Breast epithelium (tissue), 4 donors: ENCODE measurements at places on chromosomes 6 and 20. TPM values are rescaled to one million over a fixed set of nuclear protein-coding genes. Genes with fewer than 3 reads are reported as not detected.
A peak's percentile ranks its signal among the peaks of the same experiment; 100 is the strongest.

HLA-DRA gene
- total RNA-seq, result 238 TPM

DNA sequence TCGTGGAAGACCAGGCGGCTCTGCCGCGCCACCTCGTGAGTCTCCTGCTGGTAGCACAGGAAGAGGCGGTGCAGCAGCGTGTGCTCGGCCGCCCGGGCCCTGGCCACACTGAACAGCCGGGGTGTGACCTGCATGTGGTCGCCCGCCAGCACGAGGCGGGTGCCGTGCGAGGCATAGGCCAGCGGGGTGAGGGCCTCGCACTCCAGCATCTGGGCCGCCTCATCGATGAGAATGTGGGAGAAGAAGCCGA lies 7.0 kb downstream of the HELZ2 start:
- no peak for DNase-seq

DNA sequence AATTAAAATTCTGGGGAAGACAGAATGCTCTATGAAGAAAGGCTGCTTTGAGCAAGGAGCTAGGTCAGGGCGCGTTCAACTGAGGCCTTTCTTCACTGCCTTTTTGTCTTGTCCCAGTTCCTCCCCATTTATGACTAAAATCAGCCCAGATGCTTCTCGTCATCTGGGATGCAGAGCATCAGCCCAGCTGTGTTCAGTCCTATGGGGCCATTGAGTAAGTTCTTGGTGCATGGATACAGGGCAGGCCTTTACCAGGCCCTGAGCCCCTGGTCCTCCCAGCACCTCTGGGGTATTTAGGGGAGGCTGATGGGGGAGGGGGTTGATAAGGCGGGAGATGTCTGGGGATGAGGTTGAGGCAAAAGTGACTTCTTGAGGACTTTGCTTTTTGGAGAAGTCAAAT lies 55.7 kb downstream of the PTPN1 start:
- DNase-seq, result no peak

ZSCAN26 gene
- total RNA-seq, result 31.1 TPM

DSTN gene
- total RNA-seq, result 384 TPM

GRCh38 chr6:94698773-94699172 lies 878.6 kb upstream of the MANEA start:
- DNase-seq, result no peak

DNA sequence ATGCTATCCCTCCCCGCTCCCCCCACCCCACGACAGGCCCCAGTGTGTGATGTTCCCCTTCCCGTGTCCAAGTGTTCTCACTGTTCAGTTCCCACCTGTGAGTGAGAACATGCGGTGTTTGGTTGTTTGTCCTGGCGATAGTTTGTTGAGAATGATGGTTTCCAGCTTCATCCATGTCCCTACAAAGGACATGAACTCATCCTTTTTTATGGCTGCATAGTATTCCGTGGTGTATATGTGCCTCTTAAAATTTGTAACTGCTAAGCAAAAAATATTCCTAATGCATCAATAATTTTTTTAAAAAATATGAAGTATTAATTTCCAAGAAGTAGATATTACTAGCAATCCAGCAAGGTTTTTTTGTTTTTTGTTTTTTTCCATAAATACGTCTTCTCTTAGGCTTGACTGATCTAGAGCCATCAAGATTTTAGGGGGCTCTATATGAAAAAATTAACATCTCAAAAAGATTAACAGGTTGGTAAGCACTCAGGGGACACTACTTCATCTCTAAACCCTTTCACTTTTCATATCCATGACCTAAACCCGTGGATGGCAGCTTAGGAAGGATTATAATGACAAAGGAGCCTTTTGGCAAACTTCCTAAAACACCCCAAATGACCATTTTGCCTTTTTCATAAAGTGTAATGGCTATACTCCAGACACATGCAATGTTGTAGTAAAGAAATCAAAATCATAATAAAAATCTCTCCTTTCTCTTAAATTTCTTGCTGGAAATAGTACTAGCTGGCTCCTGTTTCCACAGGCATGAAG lies 14.2 kb downstream of the MAP7 start:
- no peak for DNase-seq

DNA sequence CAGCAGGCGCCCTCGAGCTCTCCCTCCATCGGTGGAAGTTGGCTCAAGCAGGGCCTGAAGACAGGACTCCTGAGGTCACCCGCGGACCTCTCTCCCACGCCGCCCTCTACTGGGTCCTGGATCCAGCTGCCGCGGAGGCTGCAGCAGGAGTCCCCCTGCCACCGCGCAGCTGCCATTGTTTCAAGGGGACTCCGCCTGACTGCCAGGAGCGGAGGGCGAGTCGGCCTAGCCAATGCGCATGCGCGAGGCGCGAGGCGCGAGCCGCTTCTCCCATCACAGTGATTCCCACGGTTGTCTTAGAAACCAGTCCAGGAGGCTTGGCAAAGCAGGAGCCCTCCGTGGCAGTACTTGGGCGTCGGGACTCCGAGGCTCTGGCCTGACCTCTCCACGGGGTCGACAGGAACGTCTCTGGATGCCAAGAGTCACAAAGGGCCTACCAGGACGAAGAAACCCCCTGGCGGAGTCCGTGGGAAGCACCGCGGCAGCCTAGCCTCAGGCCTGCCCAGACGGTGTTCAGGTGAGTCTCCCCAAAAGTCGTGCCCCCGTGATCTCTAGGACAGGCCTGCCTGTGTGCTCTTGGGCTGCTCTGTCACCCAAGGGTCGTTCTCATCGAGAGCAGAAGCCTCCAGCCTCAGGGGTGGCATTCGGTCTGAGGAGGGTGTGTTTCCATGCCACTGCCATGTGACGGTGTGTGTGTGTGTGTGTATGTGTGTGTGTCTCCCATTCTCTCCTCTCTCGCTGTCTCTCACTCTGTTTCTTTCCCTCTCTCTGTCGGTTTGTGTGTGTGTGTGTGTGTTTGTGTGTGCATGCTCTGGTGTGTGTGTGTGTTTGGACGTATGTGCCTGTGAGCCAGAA lies 290.6 kb upstream of the ZNF337 start:
- DNase-seq, result no peak

STMND1 gene
- 2.5 TPM for total RNA-seq

GRCh38 chr6:95240514-95240913 lies 336.8 kb upstream of the MANEA start:
- no peak for DNase-seq

EYA4 gene
- 4.2 TPM for total RNA-seq

DNA sequence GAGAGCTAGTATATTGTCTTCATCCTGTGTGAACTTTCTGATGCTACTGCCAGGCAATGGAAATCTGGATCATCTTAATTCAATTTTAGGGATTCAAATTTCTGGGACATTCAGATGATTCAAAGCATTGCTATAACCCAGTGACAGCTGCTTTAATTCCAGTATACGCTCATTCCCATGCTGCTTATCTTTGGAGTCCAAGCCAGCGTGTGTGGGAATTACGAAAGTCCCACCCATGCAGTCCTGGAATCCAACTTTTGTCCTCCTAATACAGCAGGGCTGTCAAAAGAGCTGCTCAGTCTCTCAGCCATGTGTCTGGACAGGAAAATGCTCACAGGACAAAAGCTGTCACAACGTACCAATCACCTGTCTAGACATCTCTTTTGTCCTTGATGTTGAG lies 219.8 kb downstream of the LAMA2 start:
- no peak for DNase-seq

SGK2 gene
- total RNA-seq, result 6.4 TPM

C6orf163 gene
- total RNA-seq, result 4.7 TPM

- DNase-seq, result no peak
Measured at GRCh38 chr6:6722195-6722594, 133.7 kb downstream of the LY86 start.

AVP gene
- not detected for total RNA-seq

GRCh38 chr6:168045141-168045691 lies 33.8 kb downstream of the FRMD1 start:
- no peak for DNase-seq

VSX1 gene
- not detected for total RNA-seq

- DNase-seq, result no peak
Measured at GRCh38 chr6:98124171-98124570, 710.2 kb upstream of the POU3F2 start.

DNA sequence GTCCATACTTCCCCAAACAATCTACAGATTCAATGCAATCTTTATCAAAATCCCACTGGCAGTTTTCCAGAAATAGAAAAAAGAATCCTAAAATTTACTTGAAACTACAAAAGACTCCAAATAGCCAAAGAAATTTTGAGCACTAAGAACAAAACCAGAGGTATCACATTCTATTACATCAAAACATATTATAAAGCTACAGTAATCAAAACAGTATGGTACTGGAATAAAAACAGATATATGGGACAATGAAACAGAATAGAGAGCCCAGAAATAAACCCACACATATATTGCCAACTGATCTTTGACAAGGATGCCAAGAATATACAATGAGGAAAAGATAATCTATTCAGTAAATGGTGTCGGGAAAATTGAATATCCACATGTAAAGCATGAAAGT lies 46.0 kb upstream of the FBXO30 start:
- no peak for DNase-seq

GRCh38 chr6:170160628-170161611 lies 130.0 kb downstream of the DLL1 start:
- peak; percentile 47 for DNase-seq

DNA sequence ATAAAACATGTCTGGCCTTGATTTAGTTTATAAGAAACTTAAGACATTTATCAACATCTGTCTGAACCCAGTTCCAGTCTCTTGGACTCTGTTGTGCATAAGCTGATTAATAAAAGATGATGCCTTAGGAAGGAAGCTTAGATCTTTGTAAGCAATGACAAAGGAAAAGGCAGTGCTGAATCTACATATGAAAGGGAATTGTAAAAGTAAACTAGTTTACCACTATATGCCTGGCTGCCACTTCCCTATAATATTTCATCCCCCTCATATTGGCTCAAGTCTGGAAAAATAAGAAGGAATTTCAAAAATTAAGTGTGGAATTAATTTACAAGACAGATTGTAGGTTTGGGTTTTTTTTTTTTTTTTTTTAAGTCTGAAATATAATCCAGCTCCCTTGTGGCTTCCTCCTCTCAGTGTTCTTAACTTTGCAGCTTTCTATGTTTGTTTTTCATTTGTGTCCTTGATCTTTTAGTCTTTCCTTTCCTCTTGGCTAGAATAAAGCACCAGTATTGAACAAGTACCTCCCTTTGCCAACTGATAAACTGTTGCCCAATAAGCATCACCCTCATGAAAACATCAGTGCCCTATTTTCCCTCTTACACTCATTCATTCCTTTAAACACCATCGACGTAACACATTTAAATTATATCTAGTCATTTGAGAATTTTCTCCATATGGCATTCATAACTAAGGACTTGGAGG lies 146.7 kb upstream of the TBX18 start:
- no peak for DNase-seq

GRCh38 chr6:148272597-148272996 lies 70.0 kb upstream of the SASH1 start:
- DNase-seq, result no peak

DNA sequence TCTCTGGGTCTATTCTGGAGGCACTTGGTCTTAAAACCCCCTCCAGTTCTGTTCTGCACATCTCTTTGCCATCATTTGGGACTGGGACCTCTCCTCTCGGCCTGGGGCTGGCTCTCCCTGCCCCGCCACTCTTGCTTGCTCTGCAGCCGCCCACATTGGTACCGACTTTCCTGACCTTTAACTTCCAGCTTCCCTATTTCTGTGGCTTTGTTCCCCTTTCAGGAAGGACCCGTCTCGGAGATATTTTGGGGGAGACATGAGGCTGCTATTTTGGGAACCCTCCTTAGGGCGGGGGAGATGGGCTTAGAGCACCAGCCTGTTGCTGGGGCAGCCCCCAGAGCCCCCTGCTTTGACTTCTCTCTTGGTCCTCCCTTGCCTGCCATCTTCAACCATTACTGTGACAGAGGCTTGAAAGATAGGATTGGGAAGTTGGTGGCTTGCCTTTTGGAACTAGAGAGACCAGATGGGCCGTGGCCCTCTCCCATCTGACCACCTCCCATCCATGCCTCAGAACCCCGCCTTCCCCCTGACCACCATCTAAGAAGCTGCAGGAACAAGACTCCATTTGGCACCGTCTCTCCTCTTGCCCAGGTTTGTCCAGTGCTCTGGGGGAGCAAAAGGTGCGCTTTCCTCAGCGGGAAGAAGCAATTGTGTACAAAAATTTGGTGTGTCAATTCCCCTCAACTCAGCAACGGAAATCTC lies 914 bp downstream of the TREM2 start:
- DNase-seq, result no peak

GRCh38 chr6:155374681-155375080 lies 60.4 kb upstream of the TFB1M start:
- DNase-seq, result no peak

DNA sequence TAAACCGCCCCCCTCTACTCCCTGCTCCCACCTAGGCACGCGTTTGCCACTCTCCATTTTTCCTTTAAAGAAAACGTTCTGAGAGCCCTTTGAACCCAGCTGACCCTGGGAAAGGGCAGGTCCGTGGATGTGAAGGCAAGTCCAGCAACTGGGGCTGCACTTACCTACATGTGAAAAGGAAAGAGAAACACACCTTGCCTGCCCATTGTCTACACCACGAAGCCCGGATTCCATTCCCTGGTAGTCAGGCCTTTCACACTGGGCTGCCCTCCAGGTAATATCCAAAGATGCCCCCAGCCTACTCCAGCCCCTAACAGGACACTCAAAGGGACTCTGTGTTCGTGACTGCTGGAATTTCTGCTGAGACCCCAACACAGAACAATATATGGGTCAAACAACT lies 94.4 kb downstream of the CD83 start:
- DNase-seq, result no peak

GRCh38 chr6:164098857-164099267 lies 684.3 kb downstream of the QKI start:
- DNase-seq, result no peak

LINC00237 gene
- not detected for total RNA-seq

- DNase-seq, result no peak
Measured at GRCh38 chr6:82953871-82954270, 111.8 kb downstream of the UBE3D start.

FAM162B gene
- total RNA-seq, result 6.9 TPM

OXT gene
- total RNA-seq, result not detected

GTSF1L gene
- total RNA-seq, result not detected

DNA sequence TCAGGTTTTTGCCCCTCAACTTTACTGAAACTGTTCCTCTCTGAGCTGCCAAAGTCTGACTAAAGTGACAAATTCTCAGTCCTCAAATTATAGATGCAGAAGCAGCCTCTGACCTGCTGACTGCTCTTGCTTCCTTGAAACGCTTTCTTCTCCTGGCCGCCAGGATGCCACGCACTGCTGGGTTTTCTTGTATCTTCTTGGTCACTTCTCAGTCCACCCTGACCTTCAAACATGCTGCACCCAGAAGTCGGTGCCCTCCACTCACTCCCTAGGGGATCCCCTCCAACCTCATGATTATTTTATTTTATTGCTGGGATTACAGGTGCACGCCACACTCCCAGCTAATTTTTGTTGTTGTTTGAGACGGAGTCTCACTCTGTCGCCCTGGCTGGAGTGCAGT lies 24.7 kb downstream of the SYNJ2 start:
- no peak for DNase-seq

GRCh38 chr6:56677559-56677958 lies 34.9 kb upstream of the DST start:
- DNase-seq, result no peak

SOBP gene
- 8.2 TPM for total RNA-seq

SLC24A3 gene
- total RNA-seq, result 12.3 TPM

- no peak for DNase-seq
Measured at GRCh38 chr6:99364026-99364425, 14.6 kb upstream of the FAXC start.
